ENCODE measurements at places on chromosomes 5 and 9.

GRCh38 chr9:6502399-6502798 is 89.4 kb downstream of the UHRF2 start:
- no peak overlapping the region for H3K27ac ChIP-seq
- H3K36me3 ChIP-seq = peaks cover 43% of the 10 kb centered on the region
- H3K4me3 ChIP-seq = no peak overlapping the region
- H3K4me1 ChIP-seq = no peaks in the 10 kb centered on the region

DNA sequence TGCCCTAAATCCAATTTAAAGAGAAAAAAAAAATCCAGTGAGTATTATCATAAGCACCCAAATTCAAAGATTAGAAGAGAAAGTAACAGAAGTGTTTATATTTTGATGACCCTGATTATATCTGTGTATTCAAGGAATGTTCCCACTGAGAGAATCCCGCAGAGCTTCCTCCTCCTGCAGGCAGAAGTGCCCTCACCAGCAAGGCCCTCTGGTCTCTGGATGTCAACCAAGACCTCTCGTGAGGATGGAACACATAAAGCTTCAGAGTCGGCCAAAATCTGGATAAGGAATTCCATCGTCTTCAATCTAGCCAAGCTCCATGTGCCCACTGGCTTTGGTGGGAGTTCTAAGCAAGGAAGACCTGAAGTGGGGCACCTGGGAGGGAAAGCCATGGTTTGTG is 18.1 kb downstream of the PTCH1 start:
- H3K36me3 ChIP-seq = no peaks in the 10 kb centered on the region
- H3K27ac ChIP-seq = no peak overlapping the region
- no peak for ATAC-seq
- H3K4me1 ChIP-seq = peaks cover 29% of the 10 kb centered on the region
- H3K27me3 ChIP-seq = peaks cover 47% of the 10 kb centered on the region

DNA sequence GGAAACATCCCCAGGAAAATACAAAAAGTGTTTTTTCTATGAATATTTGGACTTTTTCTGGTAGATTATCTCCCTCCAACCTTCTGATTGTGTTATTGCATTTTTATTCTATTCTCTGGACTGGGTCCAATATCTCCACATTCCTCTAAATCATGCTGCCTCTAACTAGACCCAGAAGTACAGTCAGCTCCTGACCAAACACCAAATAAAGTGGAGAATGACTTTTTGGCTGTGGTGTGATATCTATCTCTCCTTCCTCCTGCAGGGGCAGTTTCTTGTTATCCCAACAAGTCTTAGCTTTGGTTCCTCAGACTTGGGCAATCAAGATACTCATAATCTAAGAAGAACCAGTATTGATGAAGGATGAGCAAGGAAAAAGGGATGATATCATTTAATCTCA is 3.2 kb upstream of the RAI14 start:
- H3K27me3 ChIP-seq = peaks cover 64% of the 10 kb centered on the region
- no peak overlapping the region for H3K27ac ChIP-seq
- H3K4me1 ChIP-seq = peaks cover 17% of the 10 kb centered on the region
- H3K4me3 ChIP-seq = no peak overlapping the region
- ATAC-seq = no peak

- H3K27me3 ChIP-seq = no peaks in the 10 kb centered on the region
- peak; percentile 82 for ATAC-seq
- peaks cover 17% of the 10 kb centered on the region for H3K36me3 ChIP-seq
- H3K27ac ChIP-seq = peak within 1 kb of the TSS; percentile 97
These were observed at the start of gene GOLGA2 for GRCh38 chr9:128275198-128276007. TSS of gene GOLGA2 (minus strand) at chr9:128276007. CDS start at chr9:128275976, 31 bp downstream.

GRCh38 chr5:177429248-177430040 is 3.0 kb downstream of the GRK6 start:
- H3K27me3 ChIP-seq = no peaks in the 10 kb centered on the region
- peaks cover 75% of the 10 kb centered on the region for H3K4me1 ChIP-seq

- H3K27ac ChIP-seq = peak overlapping the region; percentile 76
- H3K36me3 ChIP-seq = peaks cover 10% of the 10 kb centered on the region
- H3K4me1 ChIP-seq = peaks cover 41% of the 10 kb centered on the region
- H3K27me3 ChIP-seq = no peaks in the 10 kb centered on the region
These were observed 1.2 kb downstream of the LHFPL2 start for GRCh38 chr5:78647351-78647818.

All from stimulated activated memory B cell treated with anti-CD40 and anti-IgM and Interleukin-4, amounts not matched to agents 10 μg/mL and 1 μg/mL and 100 μg/mL, for 72 hours (primary cell).